PC-3 (cell line): ENCODE measurements at places on chromosomes 3 and 15. TPM values are rescaled to one million over a fixed set of nuclear protein-coding genes. Genes with fewer than 3 reads are reported as not detected.

Gene LSMEM2
- total RNA-seq, result not detected in 2 replicates

DNA sequence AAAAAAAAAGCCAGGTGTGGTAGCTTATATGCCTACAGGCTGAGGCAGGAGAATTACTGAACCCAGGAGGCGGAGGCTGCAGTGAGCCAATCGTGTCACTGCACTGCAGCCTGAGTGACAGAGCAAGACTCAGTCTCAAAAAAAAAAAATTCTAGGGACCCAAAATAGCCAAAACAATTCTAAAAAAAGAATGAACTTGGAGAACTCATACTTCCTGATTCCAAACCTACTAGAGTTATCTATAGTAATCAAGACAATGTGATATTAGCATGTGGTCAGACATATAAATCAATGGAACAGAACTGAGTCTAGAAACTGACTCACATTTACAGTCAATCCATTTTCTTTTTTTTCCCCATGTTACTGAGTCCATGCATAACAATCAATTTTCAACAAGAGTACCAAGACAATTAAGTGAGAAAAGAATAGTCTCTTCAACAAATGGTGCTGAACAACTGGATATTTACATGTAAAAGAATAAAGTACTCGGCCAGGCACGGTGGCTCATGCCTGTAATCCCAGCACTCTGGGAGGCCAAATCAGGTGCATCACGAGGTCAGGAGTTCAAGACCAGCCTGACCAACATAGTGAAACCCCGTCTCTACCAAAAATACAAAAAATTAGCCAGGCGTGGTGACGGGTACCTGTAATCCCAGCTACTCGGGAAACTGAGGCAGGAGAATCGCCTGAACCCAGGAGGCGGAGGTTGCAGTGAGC lies 11.9 kb downstream of the PRKAR2A start:
- H3K4me1 ChIP-seq, result no peaks in the 10 kb centered on the region
- H3K27ac ChIP-seq, result no peak overlapping the region

DNA sequence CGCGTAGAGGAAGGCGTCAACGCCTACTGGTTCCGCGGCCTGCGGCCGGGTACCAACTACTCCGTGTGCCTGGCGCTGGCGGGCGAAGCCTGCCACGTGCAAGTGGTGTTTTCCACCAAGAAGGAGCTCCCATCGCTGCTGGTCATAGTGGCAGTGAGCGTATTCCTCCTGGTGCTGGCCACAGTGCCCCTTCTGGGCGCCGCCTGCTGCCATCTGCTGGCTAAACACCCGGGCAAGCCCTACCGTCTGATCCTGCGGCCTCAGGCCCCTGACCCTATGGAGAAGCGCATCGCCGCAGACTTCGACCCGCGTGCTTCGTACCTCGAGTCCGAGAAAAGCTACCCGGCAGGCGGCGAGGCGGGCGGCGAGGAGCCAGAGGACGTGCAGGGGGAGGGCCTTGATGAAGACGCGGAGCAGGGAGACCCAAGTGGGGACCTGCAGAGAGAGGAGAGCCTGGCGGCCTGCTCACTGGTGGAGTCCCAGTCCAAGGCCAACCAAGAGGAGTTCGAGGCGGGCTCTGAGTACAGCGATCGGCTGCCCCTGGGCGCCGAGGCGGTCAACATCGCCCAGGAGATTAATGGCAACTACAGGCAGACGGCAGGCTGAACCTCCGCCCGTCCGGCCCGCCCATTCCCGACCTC lies 4.1 kb downstream of the ISLR2 start:
- H3K4me1 ChIP-seq, result peaks cover 14% of the 10 kb centered on the region; the same call in 1 of the 2 replicates
- no peak for DNase-seq
- H3K27me3 ChIP-seq, result peaks cover 26% of the 10 kb centered on the region
- no peak overlapping the region for H3K27ac ChIP-seq
- H3K4me3 ChIP-seq, result no peak overlapping the region

GRCh38 chr15:67578020-67578600 lies 35.6 kb downstream of the MAP2K5 start:
- H3K36me3 ChIP-seq, result no peaks in the 10 kb centered on the region
- H3K27me3 ChIP-seq, result no peaks in the 10 kb centered on the region
- H3K27ac ChIP-seq, result no peak overlapping the region
- H3K4me3 ChIP-seq, result no peak overlapping the region
- DNase-seq, result no peak
- H3K4me1 ChIP-seq, result no peaks in the 10 kb centered on the region

GRCh38 chr3:49278548-49278947 lies 1.5 kb upstream of the C3orf62 start:
- H3K4me1 ChIP-seq, result 0 out of 2 replicates have a peak, but pooled peaks cover 3% of the 10 kb centered on the region

Gene ITIH3
- not detected in 2 replicates for total RNA-seq

Gene GOLGA8A
- 25.3 and 37.3 TPM in 2 replicates for total RNA-seq

DNA sequence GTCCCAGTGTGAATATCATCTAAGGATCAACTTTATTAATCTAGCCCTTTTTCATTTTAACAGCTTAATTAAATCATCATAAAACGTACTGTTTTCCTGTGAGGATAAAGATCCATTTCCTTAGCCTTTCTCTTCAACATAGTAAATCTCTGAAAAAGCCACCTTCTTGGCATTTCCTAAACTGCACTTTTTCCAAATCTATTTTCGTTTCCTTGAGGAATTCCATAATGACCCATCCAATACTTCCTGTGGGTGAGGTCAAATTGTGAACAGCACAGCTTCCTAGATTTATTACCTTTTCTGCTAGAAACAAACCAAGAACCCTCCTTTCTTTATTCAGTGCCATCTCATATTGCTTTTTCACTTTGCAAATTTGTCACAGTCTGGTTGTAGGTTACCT lies 129.4 kb upstream of the CNTN4 start:
- no peak for DNase-seq
- no peaks in the 10 kb centered on the region for H3K36me3 ChIP-seq
- H3K27me3 ChIP-seq, result no peaks in the 10 kb centered on the region
- no peaks in the 10 kb centered on the region for H3K4me1 ChIP-seq
- H3K27ac ChIP-seq, result no peak overlapping the region

GRCh38 chr3:118029049-118029448 lies 1005.6 kb downstream of the IGSF11 start:
- no peak overlapping the region for H3K27ac ChIP-seq
- no peaks in the 10 kb centered on the region for H3K27me3 ChIP-seq
- H3K4me3 ChIP-seq, result no peak overlapping the region
- DNase-seq, result no peak
- H3K4me1 ChIP-seq, result no peaks in the 10 kb centered on the region

DNA sequence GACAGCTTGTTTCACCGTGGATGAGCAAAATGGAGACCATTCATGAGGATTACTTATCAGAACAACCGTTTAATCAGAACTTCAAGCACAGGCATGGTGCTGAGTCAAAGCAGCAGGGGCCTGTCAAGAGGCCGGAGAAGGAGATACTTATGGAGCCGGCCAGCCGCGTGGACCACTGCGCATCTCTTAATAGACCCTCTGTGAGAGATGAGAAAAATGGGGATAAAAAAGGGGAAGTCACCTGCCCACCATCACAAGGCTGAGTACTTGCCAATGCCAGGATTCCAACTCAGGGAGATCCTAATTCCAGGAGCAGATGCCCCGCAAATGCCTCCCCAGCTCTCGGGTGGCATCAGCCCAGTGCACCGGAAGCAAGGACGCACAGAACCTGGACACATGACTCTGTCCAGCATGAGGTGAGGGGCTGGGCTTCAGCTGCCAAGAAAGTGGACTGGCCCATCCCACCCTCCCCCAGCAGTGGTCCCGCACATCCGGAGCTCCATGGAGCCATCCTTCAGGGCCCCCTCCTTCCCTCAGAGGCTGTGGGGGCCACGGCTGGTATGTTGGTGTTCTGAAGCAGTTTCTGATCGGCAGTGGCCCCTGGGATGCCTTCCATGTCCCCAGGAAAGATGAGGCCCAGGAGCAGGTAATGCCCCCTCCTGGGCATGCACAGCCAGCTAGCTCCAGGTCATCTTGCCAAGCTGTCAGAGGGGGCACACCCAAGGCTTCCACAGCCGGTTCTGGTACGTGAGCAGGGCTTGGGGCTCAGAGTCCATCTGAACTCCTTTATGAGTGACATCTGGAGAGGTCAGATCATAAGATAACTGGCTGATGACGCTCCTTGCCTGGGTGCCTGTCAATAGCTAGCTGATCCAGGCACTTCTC lies 143.8 kb downstream of the ATP10A start:
- H3K27me3 ChIP-seq, result no peaks in the 10 kb centered on the region
- H3K4me3 ChIP-seq, result no peak overlapping the region
- H3K27ac ChIP-seq, result no peak overlapping the region
- no peaks in the 10 kb centered on the region for H3K36me3 ChIP-seq
- no peak for DNase-seq
- no peaks in the 10 kb centered on the region for H3K4me1 ChIP-seq

GRCh38 chr3:16913264-16913580 lies 28.5 kb downstream of the PLCL2 start:
- no peaks in the 10 kb centered on the region for H3K27me3 ChIP-seq
- no peak overlapping the region for H3K4me3 ChIP-seq
- H3K27ac ChIP-seq, result no peak overlapping the region
- H3K36me3 ChIP-seq, result no peaks in the 10 kb centered on the region
- DNase-seq, result no peak

- H3K27ac ChIP-seq, result peak overlapping the region; percentile 99
- peaks cover 31% of the 10 kb centered on the region for H3K4me1 ChIP-seq
- no peak for DNase-seq
- peaks cover 13% of the 10 kb centered on the region; the same call in 1 of the 2 replicates for H3K36me3 ChIP-seq
- H3K4me3 ChIP-seq, result peak overlapping the region; percentile 51
- no peaks in the 10 kb centered on the region for H3K27me3 ChIP-seq
Measured at GRCh38 chr3:48466386-48467109, 20.0 kb downstream of the ATRIP start.

- H3K4me1 ChIP-seq, result peaks cover 28% of the 10 kb centered on the region
- peak overlapping the region; percentile 89 for H3K27ac ChIP-seq
- peak; percentile 70 for DNase-seq
Measured at GRCh38 chr15:74505837-74506514, 35.0 kb upstream of the ARID3B start.

- no peaks in the 10 kb centered on the region for H3K27me3 ChIP-seq
- DNase-seq, result no peak
- no peaks in the 10 kb centered on the region; the same call in 1 of the 2 replicates for H3K4me1 ChIP-seq
- peaks cover 11% of the 10 kb centered on the region; the same call in 1 of the 2 replicates for H3K36me3 ChIP-seq
Measured at GRCh38 chr3:11381563-11381962, 109.4 kb downstream of the ATG7 start.

Gene LRRC2
- 0.26 and 0.35 TPM in 2 replicates for total RNA-seq

GRCh38 chr3:71926616-71927015 lies 141.7 kb upstream of the PROK2 start:
- H3K27me3 ChIP-seq, result peaks cover 41% of the 10 kb centered on the region
- no peak for DNase-seq
- no peaks in the 10 kb centered on the region for H3K36me3 ChIP-seq
- H3K27ac ChIP-seq, result no peak overlapping the region
- H3K4me1 ChIP-seq, result no peaks in the 10 kb centered on the region

GRCh38 chr3:157112536-157112935 lies 47.4 kb downstream of the CCNL1 start:
- H3K4me1 ChIP-seq, result peaks cover 17% of the 10 kb centered on the region
- H3K4me3 ChIP-seq, result no peak overlapping the region
- no peaks in the 10 kb centered on the region for H3K27me3 ChIP-seq
- no peaks in the 10 kb centered on the region for H3K36me3 ChIP-seq
- no peak for DNase-seq

Gene C3orf49
- not detected in 2 replicates for total RNA-seq

- no peaks in the 10 kb centered on the region for H3K27me3 ChIP-seq
- peaks cover 46% of the 10 kb centered on the region for H3K4me1 ChIP-seq
- no peak for DNase-seq
- peak overlapping the region; percentile 61 for H3K27ac ChIP-seq
- H3K4me3 ChIP-seq, result no peak overlapping the region
Measured at GRCh38 chr15:32834156-32834555, 116.4 kb downstream of the GREM1 start.

Gene SAMMSON
- not detected in 2 replicates for total RNA-seq

GRCh38 chr3:50653937-50654595 lies 20.7 kb upstream of the DOCK3 start:
- no peak for DNase-seq
- H3K27ac ChIP-seq, result no peak overlapping the region
- no peak overlapping the region for H3K4me3 ChIP-seq
- H3K27me3 ChIP-seq, result no peaks in the 10 kb centered on the region

- no peaks in the 10 kb centered on the region for H3K36me3 ChIP-seq
- no peak overlapping the region for H3K27ac ChIP-seq
- no peak overlapping the region for H3K4me3 ChIP-seq
- no peak for DNase-seq
Measured at GRCh38 chr3:167885277-167885676, 149.8 kb downstream of the SERPINI1 start.

Gene VILL
- total RNA-seq, result 0.44 and 1.8 TPM in 2 replicates

- H3K4me1 ChIP-seq, result peaks cover 38% of the 10 kb centered on the region
- peak overlapping the region; percentile 91 for H3K27ac ChIP-seq
- H3K4me3 ChIP-seq, result peak overlapping the region; percentile 48; the same call in 1 of the 2 replicates
- DNase-seq, result peak; percentile 76
Measured at GRCh38 chr3:101926594-101927105, 77.3 kb downstream of the NFKBIZ start.

DNA sequence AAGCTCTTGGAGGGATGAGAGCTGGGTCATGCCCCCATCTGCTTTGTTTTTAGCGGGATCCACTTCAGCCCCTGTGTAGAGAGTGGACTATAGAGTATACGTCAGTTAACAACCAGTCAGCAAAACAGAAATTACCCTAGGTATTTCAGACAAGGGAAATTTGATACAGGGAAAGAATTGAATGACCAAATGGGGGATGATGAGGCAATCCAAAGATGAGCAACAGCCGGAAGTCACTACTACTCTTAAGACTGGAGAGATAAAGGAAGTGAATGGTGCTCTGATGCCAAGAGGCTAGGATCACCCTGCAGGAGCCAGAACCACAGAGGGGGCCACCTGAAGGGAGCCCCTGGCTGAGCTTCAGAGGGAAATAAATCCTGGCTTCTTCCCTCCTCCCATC lies 1.7 kb upstream of the GPR62 start:
- H3K4me3 ChIP-seq, result no peak overlapping the region
- DNase-seq, result peak; percentile 66
- no peaks in the 10 kb centered on the region for H3K36me3 ChIP-seq
- no peaks in the 10 kb centered on the region for H3K27me3 ChIP-seq
- no peak overlapping the region for H3K27ac ChIP-seq

Gene PIAS1
- 13.8 and 21.9 TPM in 2 replicates for total RNA-seq

Gene POC1A
- 41.5 and 43.0 TPM in 2 replicates for total RNA-seq

Gene ACSBG1
- total RNA-seq, result 0.36 and 0.40 TPM in 2 replicates

DNA sequence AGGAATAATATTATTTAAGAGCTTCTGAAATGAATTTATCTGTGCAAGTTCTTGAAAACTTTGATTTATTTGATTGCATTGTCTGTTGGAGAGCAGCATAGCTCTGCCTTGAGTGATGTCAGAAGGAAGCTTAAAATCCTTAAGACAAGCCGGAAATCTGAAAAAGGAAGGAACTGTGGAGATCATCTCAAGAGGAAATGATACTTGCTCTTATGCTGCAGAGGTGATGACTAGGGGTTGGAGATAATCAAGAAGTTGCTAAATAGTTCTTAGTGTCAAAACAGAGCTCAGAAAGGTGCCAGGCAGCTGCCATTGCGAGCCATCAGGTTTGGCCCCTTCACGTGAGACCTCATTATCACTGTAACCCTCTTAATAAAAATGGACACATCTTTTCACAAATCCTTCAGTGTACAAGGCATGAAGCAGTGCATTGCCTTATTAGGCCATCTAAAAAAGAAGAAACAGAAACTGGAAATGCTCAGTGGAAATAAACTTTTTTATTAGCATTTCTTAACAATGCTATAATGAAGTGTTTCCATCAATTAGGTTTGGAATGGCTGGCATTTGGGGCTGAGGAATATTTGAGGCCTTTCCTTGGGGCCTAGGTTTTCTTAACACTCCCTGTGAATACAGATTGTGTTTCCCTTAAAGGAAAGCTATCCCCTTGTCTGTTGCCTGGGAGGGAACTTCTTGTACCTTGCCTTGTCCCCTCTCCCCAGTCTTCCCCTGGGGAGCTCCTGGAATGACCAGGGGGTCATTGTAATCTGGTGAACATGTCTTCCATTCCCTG lies 34.5 kb upstream of the VILL start:
- H3K36me3 ChIP-seq, result no peaks in the 10 kb centered on the region
- H3K27me3 ChIP-seq, result no peaks in the 10 kb centered on the region
- H3K4me1 ChIP-seq, result no peaks in the 10 kb centered on the region
- H3K4me3 ChIP-seq, result no peak overlapping the region
- H3K27ac ChIP-seq, result no peak overlapping the region
- no peak for DNase-seq

Gene VWA5B2
- total RNA-seq, result 1.4 and 1.9 TPM in 2 replicates
